ENCODE measurements at places on chromosomes 3 and 15. TPM values are rescaled to one million over a fixed set of nuclear protein-coding genes. Genes with fewer than 3 reads are reported as not detected.
A peak's percentile ranks its signal among the peaks of the same experiment; 100 is the strongest.

The TEX55 gene
- total RNA-seq = not detected

The TMCO5A gene
- total RNA-seq = not detected

The WDR72 gene
- total RNA-seq = not detected

The FAM174B gene
- total RNA-seq = 5.1 TPM

The ATP1B3 gene
- total RNA-seq = 46.6 TPM

The GOLGA8A gene
- 27.5 TPM for total RNA-seq

The CCRL2 gene
- total RNA-seq = 0.88 TPM

The PRSS50 gene
- total RNA-seq = not detected

DNA sequence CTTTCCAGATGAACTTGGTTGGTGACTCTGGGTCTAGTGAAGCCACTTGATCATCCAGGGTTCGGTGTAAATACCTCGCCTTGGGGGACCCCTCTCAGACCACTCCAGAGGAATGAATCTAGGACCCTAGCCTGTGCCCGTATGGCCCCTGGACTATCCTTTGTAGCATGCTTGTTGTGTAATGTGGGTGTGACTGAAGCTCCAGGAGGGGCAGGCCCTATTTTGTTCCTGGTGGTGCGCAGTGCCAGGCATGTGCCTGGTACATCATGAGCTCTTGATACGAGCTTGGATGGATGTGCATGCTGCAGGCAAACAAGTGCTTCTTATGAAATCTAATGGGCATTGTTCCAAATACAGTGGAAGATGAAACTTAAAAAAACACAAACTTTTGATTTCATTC lies 82.8 kb downstream of the EBLN2 start:
- DNase-seq = no peak

GRCh38 chr3:43023066-43023465 lies 44.0 kb downstream of the GASK1A start:
- no peak for DNase-seq

DNA sequence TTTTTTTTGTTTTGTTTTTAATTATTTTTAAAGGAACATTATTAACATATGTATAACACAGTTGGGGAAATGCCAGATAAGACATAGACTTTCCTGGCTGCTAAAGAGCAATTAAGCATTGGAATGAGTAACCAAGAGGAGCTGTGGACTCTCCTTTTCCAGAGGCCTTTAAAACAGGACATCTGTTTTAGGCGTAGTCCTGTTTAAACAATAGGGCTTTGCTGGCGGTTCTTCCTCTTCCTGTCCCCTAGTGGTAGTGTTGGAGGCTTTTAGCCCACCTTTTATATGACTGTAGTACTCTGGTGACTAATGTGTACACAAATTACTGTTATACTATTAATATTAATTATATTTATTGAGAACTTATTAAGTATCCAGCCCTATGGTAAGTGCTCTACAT lies 81.9 kb downstream of the PPARG start:
- DNase-seq = no peak

DNA sequence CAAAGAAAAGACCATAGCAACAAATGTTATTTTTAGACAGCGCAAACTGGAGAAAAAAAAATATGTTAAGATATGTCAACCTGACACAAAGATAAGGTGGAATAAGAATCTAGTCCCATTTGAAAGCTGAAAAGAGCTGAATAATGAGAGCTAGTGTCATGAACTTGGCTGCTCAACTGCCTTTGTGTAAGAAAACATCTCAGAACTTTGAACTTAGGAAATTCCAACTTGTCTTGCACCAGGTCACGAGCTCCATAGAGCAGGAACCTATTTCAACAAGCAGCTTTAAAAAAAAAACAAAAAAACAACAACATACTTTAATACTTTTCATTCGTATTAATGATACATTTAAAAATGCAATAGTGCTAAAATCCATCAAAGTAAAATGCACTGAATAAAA lies 79.5 kb downstream of the ZNF280D start:
- no peak for DNase-seq

DNA sequence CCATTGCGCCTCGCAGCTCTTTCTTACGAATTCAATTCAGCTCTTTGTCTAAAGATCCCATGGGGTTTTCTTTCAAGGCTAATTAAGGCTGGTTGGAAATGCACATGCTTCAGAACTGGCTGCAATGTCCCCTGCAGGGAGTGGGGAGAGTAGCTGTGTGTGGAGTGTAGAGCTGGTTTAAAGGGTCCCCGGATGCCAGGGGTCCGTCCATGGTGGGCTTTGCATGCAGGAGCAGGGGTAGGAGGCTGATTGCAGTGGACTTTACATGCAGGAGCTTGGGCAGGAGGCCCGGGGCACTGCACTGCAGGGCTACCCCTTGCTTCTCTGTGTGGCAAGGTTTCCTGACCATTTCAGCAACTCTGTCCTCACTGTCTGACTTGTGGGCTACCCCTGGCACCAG lies 261.6 kb upstream of the LYSMD4 start:
- no peak for DNase-seq

GRCh38 chr3:127151992-127152650 lies 40.8 kb upstream of the PRR23E start:
- DNase-seq = no peak

DNA sequence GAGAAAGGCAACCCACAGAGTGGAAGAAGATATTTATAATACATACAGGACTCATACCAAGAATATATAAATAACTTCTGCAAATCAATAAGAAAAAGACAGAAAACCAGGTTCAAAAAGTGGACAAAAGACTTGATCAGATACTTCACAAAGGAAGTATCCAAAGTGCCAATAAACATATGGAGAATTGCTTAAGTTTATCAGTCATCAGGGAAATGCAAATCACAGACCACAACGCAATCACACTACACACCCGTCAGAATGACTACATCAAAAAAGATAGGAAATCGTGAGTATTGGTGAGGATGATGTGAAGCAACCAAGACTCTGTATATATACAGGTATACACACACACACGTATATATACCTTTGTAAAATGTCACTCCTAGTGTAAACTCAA lies 180.6 kb downstream of the FAM43A start:
- DNase-seq = no peak

- DNase-seq = no peak
Measured at GRCh38 chr15:81279621-81280485, 44.1 kb downstream of the STARD5 start.

- DNase-seq = no peak
Measured at GRCh38 chr3:138987181-138987580, 18.9 kb downstream of the PRR23A start.

DNA sequence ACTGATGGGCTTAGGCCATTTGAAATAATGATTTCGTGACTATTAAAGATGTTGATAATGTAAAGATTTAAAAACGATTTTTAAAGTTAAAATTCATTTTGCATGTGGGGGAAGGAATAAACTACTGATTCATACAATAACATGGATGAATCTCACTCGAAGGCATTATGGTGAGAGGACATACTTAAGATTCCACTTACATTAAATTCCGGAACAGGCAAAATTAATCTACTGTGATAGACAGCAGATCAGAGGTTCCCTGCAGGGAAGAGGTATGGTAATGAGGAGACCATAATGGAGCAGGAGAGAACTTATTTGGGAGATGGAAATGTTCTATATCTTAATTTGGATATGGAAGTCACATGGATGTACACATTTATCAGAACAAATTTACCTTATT lies 28.4 kb upstream of the RAB6B start:
- DNase-seq = peak; percentile 90

DNA sequence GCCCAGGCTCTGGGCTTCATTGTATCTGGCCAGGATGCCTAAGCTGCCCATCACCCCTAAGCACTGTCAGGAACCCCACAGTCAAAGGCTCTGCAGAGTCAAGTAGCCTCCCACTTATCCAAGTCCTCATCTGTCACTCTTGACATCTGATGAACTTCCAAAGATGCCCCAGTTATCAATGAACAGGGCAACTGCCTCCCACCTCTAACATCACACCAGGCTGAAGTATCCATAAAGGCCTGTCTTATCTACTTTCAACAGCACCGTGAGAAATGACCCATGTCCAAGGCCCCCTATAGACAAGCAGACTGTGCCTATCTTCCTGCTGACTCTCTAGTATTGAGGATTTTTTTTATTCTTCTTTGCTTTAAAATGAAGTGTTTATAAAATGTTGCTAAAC lies 56.4 kb downstream of the TRIM69 start:
- DNase-seq = no peak

DNA sequence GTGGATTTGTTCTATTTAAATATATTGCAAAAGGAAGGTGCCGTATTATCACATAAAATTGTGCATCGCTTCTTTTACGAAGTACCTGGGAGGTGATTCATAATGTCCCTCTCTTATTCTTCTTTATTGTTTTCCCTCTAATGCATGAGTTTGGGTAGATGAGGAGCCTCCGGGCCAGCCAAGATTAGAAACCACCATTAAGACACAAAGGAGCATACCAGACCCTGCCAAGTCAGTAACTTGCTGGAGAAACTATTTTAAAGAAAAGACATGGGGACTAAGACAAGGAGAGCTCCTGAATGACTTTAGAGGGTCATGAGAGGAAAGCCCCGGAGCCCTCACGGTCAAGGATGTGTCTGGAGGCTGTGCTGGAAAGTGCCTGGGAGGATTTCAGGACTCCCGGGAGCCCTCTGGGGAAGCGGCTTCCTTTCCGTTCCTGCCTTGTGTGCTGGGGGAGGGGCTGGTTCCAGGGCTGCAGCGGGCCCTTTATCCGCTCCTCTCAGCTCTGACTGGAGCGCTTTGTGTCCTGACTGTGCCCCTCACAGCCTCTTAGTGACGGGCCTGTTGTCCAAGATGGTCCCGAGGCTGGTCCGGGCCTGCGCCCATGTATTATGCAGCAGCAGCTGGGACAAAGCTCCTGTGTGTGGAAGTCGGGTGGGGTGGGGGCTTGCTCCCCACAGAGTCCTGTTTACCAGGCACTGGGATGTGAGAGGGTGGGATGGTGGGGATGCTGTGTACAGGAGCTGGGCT lies 35.7 kb downstream of the CORO2B start:
- peak; percentile 88 for DNase-seq

- no peak for DNase-seq
Measured at GRCh38 chr3:142542054-142542453, 36.5 kb downstream of the ATR start.

DNA sequence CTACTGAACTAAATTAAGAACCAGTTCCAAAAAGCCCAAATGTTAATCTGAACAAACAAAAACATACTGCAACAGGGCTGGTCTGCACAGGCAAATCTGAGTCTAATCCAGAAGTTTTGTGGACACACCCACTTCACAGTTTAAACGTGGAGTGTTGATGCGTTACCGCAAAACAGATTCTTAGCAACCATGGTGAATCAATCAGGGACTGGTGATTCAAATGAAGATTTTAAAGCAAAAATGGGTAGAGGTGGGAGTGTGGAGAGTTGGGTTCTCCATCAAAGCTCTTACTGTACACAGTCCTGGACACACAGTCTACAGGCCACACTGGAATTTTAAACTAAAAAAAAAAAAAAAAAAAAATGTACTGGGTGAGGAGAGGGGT lies 5.2 kb downstream of the ANXA2 start:
- DNase-seq = peak; percentile 73

DNA sequence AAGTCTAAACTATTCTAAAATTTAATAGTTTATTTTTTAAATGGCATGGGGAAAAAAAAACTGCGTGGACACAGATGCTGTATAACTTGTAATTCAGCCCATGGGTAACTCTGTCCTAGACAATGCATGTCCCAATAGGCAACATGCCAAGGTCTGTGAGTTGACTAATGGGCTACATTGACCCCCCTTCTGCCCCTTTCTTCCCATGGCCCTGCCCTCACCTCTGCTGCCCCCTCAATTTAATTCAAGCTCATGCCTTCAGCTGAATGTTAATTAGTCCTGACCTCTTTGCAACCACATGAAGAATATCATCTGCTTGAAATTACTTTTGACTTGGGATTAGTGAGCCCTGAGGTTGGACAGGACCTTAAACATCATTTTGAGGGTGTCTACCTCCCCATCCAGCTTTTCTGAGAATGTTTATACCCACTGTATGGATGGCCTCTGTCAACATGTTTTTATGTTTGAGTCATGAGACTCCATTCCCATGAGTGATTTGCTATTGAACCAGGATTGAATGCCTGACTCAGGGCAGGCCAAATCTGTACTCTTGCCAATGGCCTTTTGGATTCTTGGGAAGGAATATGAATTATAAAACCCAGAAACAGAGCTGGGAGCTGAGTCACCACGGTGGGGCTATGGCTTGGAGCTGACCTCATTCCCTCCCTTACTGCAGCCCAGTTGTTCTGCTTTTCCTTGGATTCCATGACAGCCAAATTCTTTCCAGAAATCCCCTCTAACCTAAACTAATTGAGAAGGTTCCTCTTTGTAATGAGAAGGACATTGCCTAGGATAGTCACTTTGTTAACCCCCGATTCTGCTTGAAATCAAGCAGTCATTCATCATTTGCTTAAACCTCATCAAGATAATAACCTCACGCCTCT lies 33.5 kb upstream of the PDE8A start:
- DNase-seq = peak; percentile 96

GRCh38 chr3:98552232-98553020 lies 20.6 kb downstream of the GPR15 start:
- no peak for DNase-seq

DNA sequence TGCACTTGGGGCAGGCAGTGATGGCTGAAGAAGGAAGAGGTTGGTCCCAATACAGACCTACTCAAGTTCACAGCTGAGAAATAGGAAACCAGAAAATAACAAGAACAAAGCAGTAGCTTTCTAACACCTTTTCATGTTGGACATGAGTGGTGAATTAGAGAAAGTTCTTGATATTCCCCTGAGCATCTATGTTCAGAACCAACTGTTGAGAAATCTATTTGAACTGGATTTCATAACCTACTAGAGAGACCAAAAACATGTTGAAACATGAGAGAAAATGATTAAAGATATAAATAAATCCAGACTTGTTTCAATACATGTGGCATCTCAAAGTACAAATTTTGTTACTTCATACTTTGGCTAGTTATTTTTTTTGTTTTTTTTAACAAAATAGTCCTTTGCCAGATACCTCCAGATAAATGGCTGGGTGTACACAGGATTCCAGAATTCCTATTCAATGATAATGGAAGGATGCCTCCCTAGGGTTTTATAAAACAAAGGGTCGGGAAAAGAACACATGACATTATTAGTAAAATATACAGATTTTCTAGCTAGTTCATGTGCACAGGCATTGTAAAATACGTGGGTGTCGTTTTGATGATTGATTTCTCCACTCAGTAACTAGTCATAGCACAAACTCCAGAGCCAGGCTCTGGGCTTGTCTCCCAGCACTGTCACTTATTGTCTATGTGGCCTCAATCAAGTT lies 34.4 kb upstream of the TNFSF10 start:
- DNase-seq = no peak
